ENCODE measurements at places on chromosomes 11 and 22.

DNA sequence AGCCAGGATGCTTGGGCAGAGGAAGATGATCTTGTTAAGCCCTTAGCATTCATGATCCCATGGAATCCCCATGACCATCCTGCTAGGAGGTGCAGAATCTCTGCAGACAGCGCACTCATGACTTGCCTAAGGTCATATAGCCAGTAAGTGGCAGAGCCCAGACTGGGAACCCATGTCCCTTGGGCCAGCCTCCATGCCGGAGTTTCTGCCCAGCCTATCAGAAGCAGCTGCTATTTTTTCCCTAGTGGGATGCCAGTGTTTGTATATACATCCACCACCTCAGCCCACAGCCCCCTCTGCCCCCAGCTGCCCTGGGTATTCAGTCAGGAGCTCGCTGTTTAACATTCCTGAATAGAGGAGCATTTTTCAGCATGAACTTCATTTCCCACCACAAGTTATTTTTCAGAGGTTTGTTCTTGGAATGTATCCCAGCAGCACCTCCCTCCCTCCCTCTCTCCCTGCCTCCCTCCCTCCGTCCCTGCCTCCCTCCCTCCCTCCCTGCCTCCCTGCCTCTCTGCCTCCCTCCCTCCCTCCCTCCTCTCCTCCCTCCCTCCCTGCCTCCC lies 34.4 kb upstream of the SUSD2 start:
- H3K4me3 ChIP-seq: no peak overlapping the region
- H3K27ac ChIP-seq: peak overlapping the region; percentile 87
- H3K4me1 ChIP-seq: peaks cover 23% of the 10 kb centered on the region
- no peak for DNase-seq

DNA sequence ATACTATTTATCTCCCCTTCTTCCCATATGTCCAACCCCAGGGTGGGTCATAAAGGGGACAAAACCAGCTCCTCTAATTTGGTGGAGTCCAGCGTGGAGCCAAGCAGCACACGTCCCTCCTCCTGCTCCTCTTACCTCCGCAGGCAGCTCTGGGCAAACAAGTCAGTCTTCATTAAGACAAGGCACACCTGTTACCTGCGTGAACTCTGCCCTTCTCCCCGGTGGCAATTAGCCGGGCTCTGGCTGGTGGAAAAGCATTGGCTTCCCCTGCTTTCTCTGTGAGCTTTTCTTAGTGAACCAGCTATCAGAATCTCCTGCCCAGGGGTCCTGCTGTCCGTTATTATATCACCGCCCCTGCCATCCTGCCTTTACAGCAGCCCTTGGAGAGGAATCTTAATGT lies 418.7 kb upstream of the CADM1 start:
- DNase-seq: no peak
- H3K27me3 ChIP-seq: no peaks in the 10 kb centered on the region
- H3K4me1 ChIP-seq: peaks cover 9% of the 10 kb centered on the region
- no peaks in the 10 kb centered on the region for H3K36me3 ChIP-seq

DNA sequence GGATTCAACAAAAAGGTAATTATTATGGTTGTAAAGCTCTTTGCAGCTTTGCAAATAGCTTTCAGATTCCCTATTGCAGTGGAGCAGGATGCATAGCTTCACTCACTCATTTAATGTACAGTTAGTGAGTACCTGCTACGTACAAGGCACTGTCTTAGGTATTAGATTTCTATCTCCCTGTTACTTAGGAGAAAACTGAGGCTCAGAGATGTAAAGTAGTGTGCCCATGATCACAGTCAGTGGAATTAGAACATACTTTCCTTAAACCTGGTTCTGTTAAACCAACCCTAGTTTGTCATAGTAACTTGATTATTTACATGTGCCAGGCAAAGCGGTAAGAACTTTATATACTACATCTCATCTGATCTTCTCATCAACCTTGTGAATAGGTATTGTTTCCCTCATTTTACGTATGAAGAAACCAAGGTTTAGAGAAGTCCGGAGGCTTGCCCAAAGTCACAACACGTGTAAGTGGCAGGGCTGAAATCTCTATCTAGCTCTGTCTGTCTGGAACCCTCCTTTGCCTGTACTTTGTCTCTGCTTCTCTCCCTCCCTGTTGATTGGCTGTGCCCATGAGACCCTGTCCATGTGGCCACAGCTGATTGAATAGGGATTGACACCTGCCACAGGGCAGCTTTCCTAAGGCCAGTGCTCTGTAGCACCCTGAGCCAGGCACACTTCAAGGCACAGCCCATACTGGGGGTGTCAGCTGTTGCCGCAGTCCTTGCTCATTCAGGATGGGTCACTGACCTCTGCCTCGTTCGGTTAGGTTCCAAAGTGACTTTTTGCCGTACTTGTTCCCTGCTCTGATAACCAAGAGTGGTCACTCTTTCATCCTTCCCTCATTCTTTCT lies 63.8 kb upstream of the PRSS23 start:
- no peak overlapping the region for H3K4me3 ChIP-seq
- peaks cover 29% of the 10 kb centered on the region for H3K4me1 ChIP-seq
- no peaks in the 10 kb centered on the region for H3K36me3 ChIP-seq
- no peaks in the 10 kb centered on the region for H3K27me3 ChIP-seq
- peak overlapping the region; percentile 57 for H3K27ac ChIP-seq

- H3K4me1 ChIP-seq: no peaks in the 10 kb centered on the region
- H3K4me3 ChIP-seq: no peak overlapping the region
- H3K27ac ChIP-seq: no peak overlapping the region
Measured at GRCh38 chr11:98260983-98261382, 759.8 kb upstream of the CNTN5 start.

DNA sequence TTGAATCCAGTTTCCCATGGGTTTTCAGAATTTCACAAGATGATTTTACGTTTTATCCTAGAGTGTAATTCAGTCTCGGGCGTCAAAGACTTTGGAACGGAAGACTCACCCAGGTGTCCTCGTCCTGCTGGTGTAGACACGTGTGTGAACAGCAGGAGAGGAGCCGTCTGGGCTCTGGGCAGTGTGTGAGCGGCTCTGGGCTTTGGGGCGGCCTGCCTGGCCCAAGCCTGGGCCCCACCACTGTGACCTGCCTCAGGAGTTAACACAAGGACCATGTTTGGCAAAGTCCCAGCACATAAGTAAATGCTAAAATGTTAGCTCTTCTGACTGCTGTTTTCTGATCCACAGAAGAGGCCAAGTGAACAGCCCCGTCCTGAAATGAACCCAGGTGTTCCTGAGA lies 1093.3 kb downstream of the BRD1 start:
- no peaks in the 10 kb centered on the region for H3K27me3 ChIP-seq
- H3K4me3 ChIP-seq: no peak overlapping the region
- no peak overlapping the region for H3K27ac ChIP-seq
- no peak for DNase-seq

GRCh38 chr11:75311858-75312288 lies 39.6 kb downstream of the ARRB1 start:
- H3K27ac ChIP-seq: peak overlapping the region; percentile 88
- H3K36me3 ChIP-seq: peaks cover 9% of the 10 kb centered on the region
- H3K4me3 ChIP-seq: no peak overlapping the region
- H3K27me3 ChIP-seq: no peaks in the 10 kb centered on the region
- no peak for DNase-seq
- H3K4me1 ChIP-seq: peaks cover 19% of the 10 kb centered on the region

DNA sequence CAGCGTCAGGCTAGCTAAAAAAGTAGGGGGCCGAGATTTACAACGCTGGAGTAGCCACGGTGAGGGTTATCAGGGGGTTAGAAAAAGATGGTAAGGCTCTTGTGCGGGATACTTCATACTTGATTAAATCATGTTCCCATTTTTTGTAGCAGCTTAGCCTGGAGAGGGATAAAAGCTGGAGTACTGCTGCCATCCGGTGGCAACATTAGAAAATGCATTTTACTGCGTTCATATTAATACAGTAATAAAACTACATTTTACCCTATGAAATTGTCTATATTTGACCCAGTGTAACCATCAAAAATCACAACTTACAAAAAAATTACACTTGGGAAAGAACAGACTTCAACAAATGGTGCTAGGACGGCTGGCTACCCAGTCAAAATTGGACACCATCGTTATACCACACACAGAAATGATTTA lies 17.3 kb downstream of the RPUSD4 start:
- no peak overlapping the region for H3K27ac ChIP-seq
- H3K4me1 ChIP-seq: no peaks in the 10 kb centered on the region
- DNase-seq: no peak

DNA sequence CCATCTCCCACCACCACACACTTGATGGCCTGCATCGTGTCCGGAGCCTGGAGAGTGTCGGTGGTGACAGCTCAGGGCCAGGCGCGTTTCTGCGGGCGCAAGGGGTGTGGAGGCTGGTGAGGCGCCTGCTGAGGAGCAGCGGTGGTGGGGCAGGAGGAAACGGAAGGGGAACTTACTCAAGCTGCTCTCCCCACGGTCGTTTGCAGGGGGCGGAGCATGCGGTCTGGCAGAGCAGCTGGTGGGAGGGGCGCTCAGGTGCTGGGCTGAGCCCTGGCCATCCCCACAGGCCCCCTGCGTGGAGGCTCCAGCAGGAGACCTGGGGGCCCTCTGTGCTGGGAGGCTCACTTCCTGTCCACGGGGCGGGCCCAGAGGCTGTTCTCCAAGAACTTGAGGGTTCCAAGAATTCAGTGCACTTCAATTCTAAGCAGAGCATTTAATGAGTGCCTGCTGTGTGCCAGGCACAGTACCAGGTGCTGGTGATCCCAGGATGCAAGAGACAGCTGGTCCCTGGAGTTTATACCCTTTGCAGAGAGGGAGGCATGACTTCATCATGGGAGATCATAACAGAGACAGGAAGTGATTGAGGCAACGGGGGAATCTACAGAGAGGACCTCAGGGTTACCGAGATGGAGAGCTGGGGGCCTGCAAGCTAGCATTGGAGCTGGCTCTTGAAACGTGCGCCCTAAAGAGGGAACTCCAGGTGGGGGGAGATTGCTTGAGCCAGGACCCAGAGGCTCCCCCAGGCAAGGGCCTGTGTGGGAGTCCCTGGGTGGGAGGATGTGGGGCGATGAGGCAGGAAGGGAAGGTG lies at the start of gene RAC2:
Gene RAC2, minus strand, starts transcription at position 156 of the 808 bp plus-strand sequence. Its CDS starts 121 bp downstream, at position 35.
- no peaks in the 10 kb centered on the region for H3K4me1 ChIP-seq
- peak within 1 kb of the TSS; percentile 80 for H3K27ac ChIP-seq
- H3K4me3 ChIP-seq: peak within 1 kb of the TSS; percentile 31
- peak; percentile 47 for DNase-seq

GRCh38 chr11:86664930-86665329 lies 7.5 kb downstream of the ME3 start:
- no peaks in the 10 kb centered on the region for H3K36me3 ChIP-seq
- no peak for DNase-seq
- no peaks in the 10 kb centered on the region for H3K27me3 ChIP-seq
- no peak overlapping the region for H3K4me3 ChIP-seq
- H3K4me1 ChIP-seq: peaks cover under 1% of the 10 kb centered on the region

DNA sequence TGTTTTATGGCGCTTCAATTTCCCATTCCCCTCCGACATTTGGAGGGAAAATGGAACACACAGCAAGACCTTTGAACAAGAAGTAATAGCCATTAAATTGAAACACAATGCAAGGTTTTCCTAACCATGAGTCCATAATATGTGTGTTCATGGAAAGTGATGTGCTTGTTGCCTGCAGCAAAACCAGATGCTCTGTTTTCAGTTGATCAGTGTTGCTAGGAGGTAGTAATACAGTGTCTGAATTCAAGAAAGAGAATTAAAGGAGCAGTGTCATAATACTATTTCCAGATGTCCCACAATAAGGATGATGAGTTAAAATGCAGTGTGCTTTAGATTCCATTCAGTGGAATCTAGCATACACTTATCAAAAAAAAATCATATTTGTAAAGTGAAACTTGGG lies 637.4 kb upstream of the API5 start:
- H3K36me3 ChIP-seq: no peaks in the 10 kb centered on the region
- H3K27ac ChIP-seq: no peak overlapping the region
- no peak for DNase-seq
- H3K27me3 ChIP-seq: no peaks in the 10 kb centered on the region

- H3K27ac ChIP-seq: peak overlapping the region; percentile 17
- DNase-seq: no peak
- H3K27me3 ChIP-seq: no peaks in the 10 kb centered on the region
- H3K4me1 ChIP-seq: peaks cover 32% of the 10 kb centered on the region
Measured at GRCh38 chr11:86482692-86483091, 108.0 kb downstream of the CCDC81 start.
